Ovary (tissue), 10 donors: ENCODE measurements at places on chromosomes 3 and 15. TPM values are rescaled to one million over a fixed set of nuclear protein-coding genes. Genes with fewer than 3 reads are reported as not detected.

Gene FBN1
- 97.4 TPM for total RNA-seq

Gene HTR3E
- total RNA-seq: not detected

Gene SLC24A5
- total RNA-seq: not detected

Gene CRTAP
- 251 TPM for total RNA-seq

Gene CLEC3B
- 7.0 TPM for total RNA-seq

Gene CPNE9
- not detected for total RNA-seq

Gene SNTN
- total RNA-seq: 1.8 TPM

Gene GABRR3
- not detected for total RNA-seq

DNA sequence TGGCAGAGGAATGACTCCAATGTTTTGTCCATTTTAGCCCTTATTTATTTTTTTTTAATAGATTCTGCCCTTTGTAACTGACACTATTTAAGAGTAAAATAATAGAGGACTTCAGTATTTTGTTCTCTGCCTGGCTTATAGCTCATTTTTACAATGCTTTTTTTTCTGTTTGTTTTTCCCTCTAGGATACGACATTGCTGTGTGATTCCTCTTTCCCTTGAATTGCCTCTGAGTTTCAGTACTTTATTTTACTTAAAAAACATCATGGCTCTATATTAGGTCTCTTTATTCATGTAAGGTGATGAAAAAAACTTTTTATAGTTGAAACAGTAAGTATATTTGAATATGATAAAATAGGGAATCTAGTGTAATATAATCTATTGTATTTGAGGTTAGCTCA, 179.1 kb downstream of the PTPRG start:
- DNase-seq: no peak

- no peak for DNase-seq
Observed at GRCh38 chr3:131047582-131047981, 20.9 kb downstream of the NEK11 start.

GRCh38 chr3:72482589-72483321, 365.5 kb downstream of the SHQ1 start:
- peak; percentile 80 for DNase-seq

- no peak for DNase-seq
Observed at GRCh38 chr15:80801891-80802680, 22.9 kb downstream of the CEMIP start.

GRCh38 chr3:127002195-127003174, 19.6 kb downstream of the PLXNA1 start:
- DNase-seq: peak; percentile 90

GRCh38 chr15:61621146-61621545, 392.0 kb upstream of the RORA start:
- no peak for DNase-seq

DNA sequence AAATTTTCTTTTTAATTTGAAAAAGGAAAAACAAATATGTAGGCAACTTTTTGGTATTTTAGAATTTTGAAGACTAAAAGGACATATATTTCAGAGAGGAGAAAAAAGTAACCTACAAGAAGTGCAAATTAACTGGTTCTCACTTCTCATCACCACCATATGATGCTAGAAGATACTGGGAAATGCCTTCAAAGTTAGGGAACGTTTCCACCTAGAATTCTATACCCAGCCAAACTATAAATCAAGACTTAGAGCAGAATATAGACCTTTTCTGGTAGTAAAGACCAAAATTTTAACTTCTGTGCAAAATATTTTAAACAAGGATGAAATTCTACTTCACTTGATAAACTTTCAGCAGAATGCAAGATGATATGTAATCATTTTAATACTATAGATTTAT, 112.3 kb upstream of the PHLDB2 start:
- no peak for DNase-seq

DNA sequence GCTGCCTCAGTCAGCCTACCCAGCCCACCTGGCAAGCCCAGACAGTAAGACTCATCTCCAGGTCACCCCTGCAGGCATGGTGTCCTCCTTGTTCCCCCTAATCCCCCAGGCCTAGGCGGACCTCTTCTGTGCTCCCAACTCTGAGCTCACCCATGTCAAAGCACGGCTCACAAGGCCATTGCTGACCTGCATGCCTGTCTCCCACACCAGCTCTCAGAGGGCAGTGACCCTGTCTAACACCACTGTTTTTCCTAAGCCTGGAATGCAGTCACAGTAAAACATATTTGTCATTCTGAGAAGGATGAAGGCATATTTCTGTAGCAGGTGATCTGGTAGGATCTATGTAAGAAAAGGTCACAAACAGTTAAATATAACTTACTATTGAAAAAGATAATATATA, 110.3 kb upstream of the HACD2 start:
- DNase-seq: no peak

DNA sequence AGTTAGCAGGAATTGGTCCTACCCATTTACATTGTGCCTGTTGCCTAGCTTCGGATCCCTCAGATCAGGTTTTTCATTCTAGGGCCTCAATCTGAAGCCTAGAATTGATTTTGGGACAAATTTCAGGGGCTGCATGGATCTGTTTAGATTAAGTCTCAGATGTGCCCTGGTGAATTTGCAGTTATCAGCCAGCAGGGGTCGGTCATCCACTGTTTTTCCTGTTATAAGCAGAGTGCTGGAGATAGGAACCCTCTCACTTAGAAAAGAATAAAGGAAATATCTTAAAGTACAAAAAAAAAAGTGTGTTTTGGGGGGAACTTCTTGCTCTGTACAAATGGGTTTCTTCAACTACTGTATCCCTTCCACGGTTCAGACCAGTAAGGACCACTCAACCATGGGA, 212.5 kb downstream of the BCHE start:
- DNase-seq: no peak

DNA sequence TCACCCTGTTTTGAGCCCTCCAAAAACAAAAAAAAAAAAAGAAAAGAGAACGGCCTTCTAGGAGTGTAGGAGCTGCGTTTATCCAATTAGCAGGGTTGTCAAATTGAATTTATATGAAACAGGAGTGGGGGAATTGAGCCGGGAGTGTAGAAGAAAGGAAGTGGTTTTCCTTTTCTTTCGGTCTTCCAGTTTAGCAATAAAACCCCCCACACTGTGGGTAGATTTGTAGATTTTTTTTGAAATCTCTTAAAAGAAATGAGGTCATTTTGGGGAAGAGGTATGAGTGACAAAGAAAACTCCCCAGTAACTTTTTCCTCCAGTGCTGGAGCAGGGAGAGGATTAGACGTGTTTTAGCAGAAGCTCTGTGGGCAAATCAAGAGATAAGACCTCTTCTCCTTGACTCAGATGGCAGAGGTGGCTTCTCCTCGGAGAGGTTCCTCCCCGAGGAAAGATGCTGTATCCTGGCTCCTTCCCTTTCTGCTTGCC, 30.8 kb downstream of the BOC start:
- no peak for DNase-seq
